ENCODE measurements at places on chromosomes 2 and 18.
A peak's percentile ranks its signal among the peaks of the same experiment; 100 is the strongest.

- DNase-seq = peak; percentile 71
These were observed 8.4 kb upstream of the HNRNPLL start for GRCh38 chr2:38610851-38611801.

DNA sequence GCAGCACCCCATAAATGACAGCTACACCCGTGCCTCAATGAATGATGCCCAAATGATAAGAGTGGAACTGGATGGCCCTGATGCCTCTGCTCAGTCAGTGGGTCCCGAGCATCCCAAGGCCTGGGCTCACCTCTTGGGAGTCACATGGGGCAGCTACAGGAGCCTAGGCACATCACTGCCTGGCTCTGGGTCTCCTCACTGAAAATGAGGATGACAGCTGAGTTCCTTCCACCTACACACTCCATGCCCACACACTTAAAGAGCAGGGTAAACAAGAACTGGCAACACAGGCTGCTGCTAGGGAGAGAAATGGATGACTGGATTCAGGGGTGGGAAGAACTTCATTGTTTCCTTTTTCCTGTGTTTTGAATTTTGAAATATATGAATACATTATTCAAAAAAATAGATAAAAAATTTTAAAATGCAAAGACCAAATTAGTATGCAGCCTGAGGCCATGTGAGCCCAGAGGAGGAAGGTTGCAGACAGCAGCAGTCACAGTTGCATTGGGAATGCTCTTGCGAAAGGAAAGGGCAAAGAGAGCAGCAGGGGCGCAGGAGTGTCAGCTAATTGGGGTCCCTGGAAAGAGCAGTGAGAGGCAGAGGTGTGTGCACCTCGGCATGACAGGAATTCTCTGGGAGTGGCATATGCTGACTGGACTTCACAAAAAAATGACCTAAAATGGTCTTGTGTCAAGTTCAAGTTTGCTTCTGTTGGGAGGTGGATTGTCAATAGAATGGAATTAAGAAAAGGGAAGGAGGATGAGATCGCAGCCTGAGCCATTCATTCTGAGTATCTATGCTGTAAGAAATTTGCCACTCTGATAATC, 327.1 kb downstream of the CELF4 start:
- DNase-seq = no peak

GRCh38 chr2:128691526-128691925, 372.9 kb upstream of the HS6ST1 start:
- no peak for DNase-seq

DNA sequence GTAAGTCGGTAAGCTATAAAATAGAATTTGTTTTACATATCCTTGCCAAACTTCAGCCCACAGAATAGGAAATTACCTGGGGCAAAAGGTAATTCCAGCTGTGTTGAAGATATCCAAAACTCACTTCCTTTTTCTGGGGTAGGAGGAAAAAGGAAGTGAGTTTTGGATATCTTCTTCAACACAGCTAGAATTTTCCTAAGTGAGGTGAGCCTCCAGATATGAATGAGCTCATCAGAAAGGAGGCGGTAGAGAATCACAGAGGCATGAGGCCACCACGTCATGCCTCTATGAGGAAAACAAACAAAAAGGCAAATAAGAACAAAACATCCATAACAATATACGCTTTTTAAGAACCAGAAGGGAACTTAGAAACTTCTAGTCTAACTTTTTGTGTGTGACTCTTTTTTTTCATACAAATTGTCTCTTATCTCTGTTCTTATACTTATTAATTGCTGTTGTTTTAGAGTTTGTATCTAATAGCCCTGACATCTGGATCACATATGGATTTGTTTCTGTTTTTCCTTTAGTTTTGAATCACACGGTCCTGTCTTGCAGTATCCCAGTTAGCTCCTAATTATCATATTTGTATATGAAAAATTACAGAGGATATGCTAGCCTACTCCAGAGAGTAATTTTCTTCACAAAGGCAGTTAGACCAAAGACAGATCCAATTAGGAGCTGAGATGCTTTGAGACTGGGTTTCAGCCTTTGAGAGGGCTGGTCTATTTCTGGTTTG, 104.5 kb downstream of the RBM43 start:
- DNase-seq = no peak

- peak; percentile 30 for DNase-seq
These were observed 20.9 kb downstream of the ANXA4 start for GRCh38 chr2:69762513-69763494.

- no peak for DNase-seq
These were observed 107.6 kb downstream of the HAUS1 start for GRCh38 chr18:46211816-46212215.

DNA sequence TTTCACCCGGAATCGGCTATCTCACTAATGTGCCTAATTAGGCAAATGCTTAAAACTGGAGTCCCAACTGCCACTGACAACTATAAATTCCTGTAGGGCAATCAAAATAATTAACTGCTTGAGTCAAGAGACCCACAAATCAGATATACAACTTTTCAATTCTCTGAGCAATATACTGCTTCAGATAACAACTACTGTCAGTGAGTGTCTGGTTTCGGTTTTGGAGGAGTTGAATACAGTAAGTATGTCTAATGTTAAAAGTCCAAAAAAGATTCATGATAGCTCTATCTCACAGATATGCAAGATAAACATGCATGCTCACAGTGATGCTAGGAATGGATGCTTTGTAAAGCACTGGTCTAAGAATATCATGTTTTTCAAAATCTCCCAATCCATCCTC, 283.3 kb downstream of the NRXN1 start:
- no peak for DNase-seq

GRCh38 chr2:217929272-217929671, 73.5 kb downstream of the TNS1 start:
- DNase-seq = no peak

DNA sequence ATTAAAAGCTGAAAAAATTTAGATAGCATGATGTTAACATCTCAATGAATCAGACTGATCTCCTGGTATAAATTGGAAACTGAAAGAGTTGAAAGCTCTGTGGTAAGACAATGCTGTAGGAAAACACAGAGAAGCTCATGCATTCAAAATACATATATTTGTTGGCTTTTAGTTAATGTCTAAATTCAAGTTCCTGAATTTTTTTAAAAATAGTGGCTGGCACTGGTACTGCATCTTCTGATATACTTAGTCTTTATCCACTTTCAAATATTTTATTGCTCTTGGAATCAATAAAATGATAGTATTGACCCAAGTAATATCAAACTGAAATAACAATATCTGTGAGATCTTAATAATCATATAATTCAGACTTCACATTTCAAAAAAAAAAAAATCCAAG, 151.4 kb upstream of the FIGN start:
- no peak for DNase-seq

GRCh38 chr18:7049951-7050350, 67.6 kb downstream of the LAMA1 start:
- no peak for DNase-seq

DNA sequence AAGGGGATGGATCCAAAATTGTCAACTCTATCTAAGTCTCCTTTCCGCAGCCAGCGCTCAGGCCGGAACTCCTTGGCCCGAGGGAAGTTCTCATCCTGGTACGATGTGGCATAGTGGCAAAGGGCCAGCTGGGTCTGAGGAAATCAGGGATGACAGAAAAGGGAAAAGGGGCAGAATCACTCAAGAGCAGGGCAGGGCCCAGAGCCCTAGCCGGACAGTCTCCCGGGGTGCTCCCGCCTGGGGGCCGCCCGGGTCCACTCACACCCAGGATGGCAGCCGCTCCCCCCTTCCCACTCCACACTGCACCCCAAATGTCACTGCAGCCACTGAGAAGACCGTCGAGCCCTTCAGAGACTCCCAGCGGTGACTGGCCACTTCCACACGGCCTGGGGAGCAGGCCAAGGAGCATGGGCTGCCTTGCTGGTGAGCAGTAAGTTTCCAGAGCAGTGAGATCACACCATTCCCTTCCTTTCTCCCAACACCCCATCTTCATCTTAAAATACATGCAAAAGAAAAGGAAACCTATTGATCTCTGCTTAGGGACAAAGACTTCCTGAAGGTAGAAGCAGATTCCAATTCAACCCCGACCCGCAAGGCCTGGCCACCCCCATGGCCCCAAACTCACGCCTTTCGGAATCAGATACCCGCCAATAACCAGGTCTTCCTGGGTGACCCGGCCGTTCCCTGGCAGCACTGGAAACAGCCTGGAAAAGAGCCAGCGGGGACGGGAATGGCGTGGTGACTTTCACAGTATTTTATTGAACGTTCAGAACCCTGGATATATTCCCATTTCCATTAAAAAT, 26.7 kb downstream of the CYP27C1 start:
- no peak for DNase-seq

DNA sequence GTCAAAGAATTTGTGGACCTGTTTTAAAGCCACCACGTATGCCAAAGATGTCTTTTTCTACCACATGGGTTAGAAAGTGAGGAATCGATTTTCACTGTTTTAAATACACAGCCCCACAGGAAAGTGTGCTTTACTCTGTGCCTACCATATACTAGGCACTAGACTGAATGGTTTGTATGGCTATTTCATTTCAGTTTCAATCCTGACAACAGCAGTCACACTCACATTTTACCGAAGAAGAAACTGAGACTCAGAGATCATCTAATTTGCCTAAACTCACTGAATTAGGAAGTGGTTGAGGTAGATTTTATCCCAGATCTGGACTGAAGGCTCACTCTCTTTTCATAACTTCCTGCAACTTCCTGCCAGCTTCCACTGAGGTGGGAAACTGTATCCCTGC, 176.4 kb downstream of the ALK start:
- DNase-seq = no peak

- DNase-seq = no peak
These were observed 445.4 kb downstream of the NBAS start for GRCh38 chr2:15115776-15116175.

DNA sequence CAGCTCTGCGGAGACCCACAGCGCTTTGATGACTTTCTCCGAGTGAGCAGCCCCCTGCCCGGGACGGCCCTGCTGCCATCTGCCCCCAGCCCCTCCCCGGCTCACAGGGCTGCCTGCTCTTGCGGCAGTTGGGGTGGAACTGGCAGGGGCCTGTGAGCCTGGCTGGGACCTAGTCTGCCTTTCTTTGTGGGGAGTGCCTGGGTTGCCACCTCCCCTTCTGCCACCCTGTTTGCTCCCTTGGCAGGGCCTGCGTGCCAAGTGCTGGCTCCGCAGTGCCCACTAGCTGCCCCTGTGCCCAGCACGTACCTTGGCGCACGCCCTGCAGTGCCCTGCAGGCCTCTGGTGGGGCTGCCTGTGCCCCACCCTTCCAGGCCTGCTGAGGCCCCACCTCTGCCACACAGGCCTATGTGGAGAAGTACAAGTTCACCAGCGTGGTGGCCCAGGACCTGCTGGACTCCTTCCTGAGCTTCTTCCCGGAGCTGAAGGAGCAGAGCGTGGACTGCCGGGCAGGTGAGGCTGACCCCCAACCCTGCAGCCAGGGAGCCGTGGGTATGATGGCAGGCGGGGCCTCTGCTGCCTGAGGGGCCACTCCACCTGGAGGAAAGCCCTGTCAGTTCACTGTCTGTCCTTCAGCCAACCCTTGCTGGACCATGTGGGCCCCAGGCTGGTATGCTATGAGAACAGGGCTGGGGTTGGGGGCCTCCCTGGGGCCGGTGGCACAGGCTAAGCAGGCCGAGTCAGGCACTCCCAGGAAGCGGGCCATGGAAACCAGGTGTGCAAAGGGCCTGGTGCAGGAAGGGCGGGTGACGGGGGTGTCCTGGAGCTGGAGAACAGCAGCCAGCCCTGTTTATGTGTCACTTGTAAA, 7.0 kb downstream of the RNPEPL1 start:
- DNase-seq = no peak

- no peak for DNase-seq
These were observed 15.1 kb downstream of the PHOSPHO2 start for GRCh38 chr2:169709331-169709730.

DNA sequence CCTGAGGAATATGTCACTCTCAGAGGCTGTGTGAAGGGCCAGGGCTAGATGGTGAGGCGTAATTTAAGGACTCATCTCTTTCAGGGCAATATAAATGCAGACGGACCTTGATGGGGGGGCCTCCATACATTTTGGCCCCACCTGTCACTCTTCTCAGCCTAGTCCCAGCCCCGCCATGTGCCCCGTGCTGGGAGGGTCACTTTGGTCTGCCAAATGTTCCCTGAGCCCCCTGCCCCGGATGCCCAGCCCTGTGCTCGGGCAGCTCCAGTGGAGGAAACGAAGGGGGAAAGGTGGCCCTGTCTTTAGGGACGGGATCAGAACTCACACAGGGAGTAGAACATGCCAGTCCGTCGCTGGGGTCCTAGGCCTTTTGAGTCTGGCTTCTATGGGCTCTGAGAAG, 168.6 kb downstream of the KLHL29 start:
- DNase-seq = no peak

- peak; percentile 64 for DNase-seq
These were observed 89.8 kb downstream of the TGOLN2 start for GRCh38 chr2:85237849-85238565.

GRCh38 chr2:240921311-240921994, 15.3 kb downstream of the CROCC2 start:
- no peak for DNase-seq

DNA sequence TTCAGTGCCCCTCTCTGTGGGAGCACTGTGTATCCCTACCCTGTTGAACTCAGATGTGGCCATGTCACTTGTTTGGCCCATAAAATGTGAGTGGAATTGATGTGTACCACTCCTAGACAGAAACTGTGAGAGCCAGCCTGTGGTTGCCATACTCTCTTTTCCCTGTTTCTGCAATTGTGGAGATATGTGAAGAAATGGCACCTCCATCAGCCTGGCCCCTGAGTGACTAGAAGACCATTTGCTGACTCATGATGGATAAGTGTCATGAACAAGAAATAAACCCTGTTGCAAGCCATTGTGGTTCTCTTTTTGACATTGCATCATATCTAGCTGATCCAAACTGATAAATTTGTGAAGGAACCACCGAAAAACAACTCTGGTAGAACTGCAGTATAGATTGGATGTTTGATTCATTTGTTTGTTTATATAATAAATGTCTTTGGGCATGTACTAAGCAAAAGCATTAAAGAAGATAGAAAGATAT, 214.5 kb upstream of the FBXO11 start:
- DNase-seq = no peak

GRCh38 chr2:96839293-96839874, 4.4 kb downstream of the ANKRD23 start:
- DNase-seq = no peak

GRCh38 chr18:5527603-5528002, 16.2 kb downstream of the EPB41L3 start:
- DNase-seq = peak; percentile 56

GRCh38 chr2:234125451-234126145, 75.1 kb downstream of the SPP2 start:
- DNase-seq = no peak

Data from trophoblast cell (in vitro differentiated cells and primary cell).